NCI-H1417 (cell line): ENCODE measurements at places on chromosomes 13 and 19.

GRCh38 chr19:10503002-10503789 is at the start of gene KEAP1:
Gene KEAP1, minus strand, starts transcription at chr19:10503356. Its CDS starts 3,323 bp downstream, at chr19:10500033.
- DNase-seq: peak; percentile 94

DNA sequence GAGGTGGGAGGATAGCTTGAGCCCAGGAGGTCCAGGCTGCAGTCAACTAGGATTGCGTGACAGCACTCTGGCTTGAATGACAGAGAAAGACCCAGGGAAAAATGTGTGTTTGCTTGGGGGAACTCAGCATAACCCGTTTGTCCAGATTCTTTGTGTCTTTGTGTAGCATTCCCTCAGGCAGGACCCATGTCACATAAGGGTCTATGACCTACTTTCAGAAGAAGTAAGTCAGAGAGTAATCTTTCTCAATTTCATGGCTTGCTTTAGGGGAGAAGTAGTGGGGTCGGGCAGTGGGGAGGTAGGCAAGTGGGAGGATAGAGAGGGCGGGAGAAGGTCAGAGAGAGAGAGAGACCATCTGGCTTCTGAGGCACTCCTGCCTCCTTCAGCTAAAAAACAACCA is 11.9 kb upstream of the PSPC1 start:
- DNase-seq: no peak

DNA sequence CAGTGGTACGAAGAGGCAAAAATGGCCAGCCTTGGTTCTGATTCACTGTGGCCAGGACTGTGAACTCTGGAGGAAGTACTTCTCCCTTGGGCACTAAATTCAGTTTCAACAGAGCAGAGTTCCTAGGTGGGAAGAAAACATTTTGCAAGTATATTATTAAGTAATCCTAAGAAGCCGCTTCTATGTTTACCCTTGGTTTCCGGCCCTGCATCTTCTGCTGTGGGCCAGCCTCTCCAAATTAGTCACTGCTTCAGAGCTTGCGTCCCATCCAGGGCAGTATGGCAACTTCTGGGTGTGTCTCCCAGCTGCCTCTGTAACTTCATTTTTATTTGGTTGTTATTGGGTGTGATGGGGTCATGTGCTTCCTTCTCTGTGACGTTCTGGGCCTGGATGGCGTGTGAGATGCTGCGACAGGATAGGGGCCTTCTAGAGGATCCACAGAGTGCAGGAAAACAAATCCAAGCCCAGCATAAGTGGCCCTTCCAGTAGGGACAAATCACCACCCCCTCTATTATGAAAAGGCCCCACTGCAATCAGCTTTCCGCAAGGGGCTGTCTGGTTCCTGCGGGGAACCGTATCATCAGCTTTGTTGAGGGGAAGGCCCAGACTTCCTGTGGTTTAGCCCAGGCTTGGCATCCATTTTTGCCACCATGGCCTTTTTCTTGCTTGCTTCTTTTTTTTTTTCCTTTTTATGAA is 55.1 kb upstream of the C1QTNF9 start:
- no peak for DNase-seq

GRCh38 chr13:52399046-52399445 is 6.9 kb downstream of the THSD1 start:
- no peak for DNase-seq

GRCh38 chr19:3478409-3479176 is 1.7 kb downstream of the SMIM24 start:
- no peak for DNase-seq

DNA sequence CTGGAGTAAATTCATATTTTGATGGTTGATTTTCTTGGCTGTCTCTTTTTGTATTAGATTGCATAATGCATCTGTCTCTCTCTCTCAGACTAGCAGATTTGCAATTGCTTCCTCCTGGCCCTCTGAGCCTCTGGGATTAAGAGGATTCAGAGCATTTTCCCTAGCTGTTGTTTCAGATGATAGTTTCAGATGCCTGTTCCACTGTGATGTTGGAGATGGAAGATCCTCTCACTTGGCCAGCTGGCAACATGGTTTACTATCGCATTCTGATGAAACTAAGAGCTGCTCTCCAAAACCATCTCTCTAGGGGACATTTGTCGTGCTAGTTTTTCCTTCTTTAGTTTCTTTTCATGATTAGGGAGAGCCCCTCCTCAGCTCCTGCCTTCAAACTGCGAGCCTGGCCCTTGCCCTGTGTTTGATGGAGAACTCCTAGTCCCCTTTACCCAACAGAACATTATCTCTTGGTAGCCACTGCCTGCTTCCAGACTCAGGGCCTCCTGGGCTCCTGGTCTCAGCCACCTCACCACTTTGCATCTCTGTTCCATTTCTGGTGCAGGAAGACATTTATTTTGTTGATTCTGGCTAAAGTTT is 244.6 kb downstream of the B3GLCT start:
- no peak for DNase-seq

DNA sequence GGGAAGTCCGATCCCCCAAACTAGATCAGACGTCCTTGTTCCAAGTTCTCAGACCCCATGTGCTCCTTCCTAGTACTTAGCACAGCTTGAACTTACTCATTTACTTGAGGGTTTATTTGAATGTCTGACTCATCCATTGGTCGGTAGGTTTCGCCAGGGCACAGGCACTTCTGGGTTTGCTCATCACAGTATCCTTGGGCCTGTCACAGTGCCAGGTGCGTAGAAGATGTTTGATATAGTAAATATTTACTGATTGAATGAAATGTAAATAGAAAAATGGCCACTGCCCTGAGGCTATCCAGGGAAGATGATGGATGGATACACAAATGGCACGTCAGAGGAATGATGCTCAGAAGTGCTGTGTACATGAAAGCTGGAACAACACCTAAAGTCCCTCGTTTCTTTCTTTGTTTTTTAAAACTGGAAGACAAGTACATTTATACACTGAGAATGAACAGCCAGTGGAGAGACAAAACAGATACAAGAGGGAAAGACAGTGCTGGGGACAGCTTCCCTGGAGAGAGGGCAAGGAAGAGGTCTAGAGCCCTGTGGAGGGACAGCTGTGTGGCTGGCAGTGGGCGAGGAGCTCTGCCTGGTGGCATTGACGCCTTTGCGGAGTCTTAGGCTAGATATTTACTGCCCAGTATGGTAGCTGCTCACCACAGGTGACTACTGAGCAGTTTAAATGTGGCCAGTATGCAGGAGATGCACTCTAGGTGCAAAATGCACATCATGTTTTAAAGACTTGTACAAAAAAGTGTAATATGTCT is 31.2 kb upstream of the KL start:
- peak; percentile 74 for DNase-seq

- no peak for DNase-seq
These were observed 152.5 kb upstream of the MAB21L1 start for GRCh38 chr13:35629026-35629425.
